Epithelial cell of umbilical artery (primary cell): ENCODE measurements at places on chromosomes 1 and 21. TPM values are rescaled to one million over a fixed set of nuclear protein-coding genes. Genes with fewer than 3 reads are reported as not detected.

The ANXA9 gene
- total RNA-seq = not detected in 2 replicates

The CFAP107 gene
- total RNA-seq = not detected in 2 replicates

The RIPK4 gene
- total RNA-seq = not detected in 2 replicates

The CDCA8 gene
- total RNA-seq = 12.0 and 15.3 TPM in 2 replicates

The THEMIS2 gene
- 6.2 and 19.0 TPM in 2 replicates for total RNA-seq

The XCL1 gene
- not detected in 2 replicates for total RNA-seq

The RGS7 gene
- total RNA-seq = 0.65 TPM in 1 of 2 replicates, not detected in the other

The VWA5B1 gene
- not detected in 2 replicates for total RNA-seq

The IGSF21 gene
- total RNA-seq = not detected in 2 replicates

The KRTAP11-1 gene
- total RNA-seq = not detected in 2 replicates

The LAX1 gene
- total RNA-seq = under 0.01 TPM in 2 replicates

The RASAL2 gene
- total RNA-seq = 11.7 and 14.3 TPM in 2 replicates

The DNAH14 gene
- 4.2 and 14.0 TPM in 2 replicates for total RNA-seq

The WNT2B gene
- 1.3 and 1.4 TPM in 2 replicates for total RNA-seq

The SLAMF9 gene
- not detected in 2 replicates for total RNA-seq

The SHCBP1L gene
- not detected in 2 replicates for total RNA-seq

The DHCR24 gene
- total RNA-seq = 80.2 and 118 TPM in 2 replicates

The IFI6 gene
- 129 and 3,193 TPM in 2 replicates for total RNA-seq

The FAM229A gene
- 0.32 and 0.61 TPM in 2 replicates for total RNA-seq

The OR2L8 gene
- total RNA-seq = under 0.01 and 0.30 TPM in 2 replicates

The DYRK3 gene
- 16.9 and 17.2 TPM in 2 replicates for total RNA-seq

The TNFRSF8 gene
- total RNA-seq = under 0.01 and 0.46 TPM in 2 replicates

The G0S2 gene
- 0.32 and 1.1 TPM in 2 replicates for total RNA-seq

The EFNA3 gene
- 0.76 and 0.97 TPM in 2 replicates for total RNA-seq

The OR6N1 gene
- total RNA-seq = not detected in 2 replicates

The GJA9 gene
- not detected in 2 replicates for total RNA-seq

The ELK4 gene
- 17.9 and 25.4 TPM in 2 replicates for total RNA-seq

The ZSCAN20 gene
- total RNA-seq = 7.5 and 13.4 TPM in 2 replicates

The KDM1A gene
- total RNA-seq = 168 and 179 TPM in 2 replicates

The RSPO1 gene
- not detected in 2 replicates for total RNA-seq

The CCDC17 gene
- 0.65 and 0.76 TPM in 2 replicates for total RNA-seq

The SCAMP3 gene
- 22.3 and 29.2 TPM in 2 replicates for total RNA-seq

The SLC45A1 gene
- 0.65 and 0.76 TPM in 2 replicates for total RNA-seq

The AKR7A3 gene
- total RNA-seq = 0.30 TPM in 1 of 2 replicates, not detected in the other

The C1orf226 gene
- 0.32 and 1.5 TPM in 2 replicates for total RNA-seq

The MOV10 gene
- 26.3 and 42.6 TPM in 2 replicates for total RNA-seq

The GPR37L1 gene
- total RNA-seq = not detected in 2 replicates

The S100A12 gene
- not detected in 2 replicates for total RNA-seq

The HHIPL2 gene
- not detected in 2 replicates for total RNA-seq

The HMGN2 gene
- total RNA-seq = 183 and 319 TPM in 2 replicates

The ADAMTS5 gene
- total RNA-seq = under 0.01 TPM in 2 replicates

The SELE gene
- total RNA-seq = 2.0 and 3.9 TPM in 2 replicates

The SH3BGR gene
- total RNA-seq = 0.65 TPM in 1 of 2 replicates, not detected in the other

The LDLRAP1 gene
- 10.4 and 11.4 TPM in 2 replicates for total RNA-seq

The FMO1 gene
- not detected in 2 replicates for total RNA-seq

The ADAMTS1 gene
- total RNA-seq = 26.0 and 36.6 TPM in 2 replicates

The NHLH2 gene
- total RNA-seq = under 0.01 TPM in 2 replicates

The CLIC6 gene
- not detected in 2 replicates for total RNA-seq

The SPRR1A gene
- not detected in 2 replicates for total RNA-seq

The SLC45A3 gene
- 8.2 and 8.8 TPM in 2 replicates for total RNA-seq

The GJA8 gene
- total RNA-seq = not detected in 2 replicates

The MRPL9 gene
- 116 and 130 TPM in 2 replicates for total RNA-seq

The OSCP1 gene
- total RNA-seq = 4.9 and 5.5 TPM in 2 replicates

The ZBTB37 gene
- 2.9 and 6.4 TPM in 2 replicates for total RNA-seq
